ENCODE measurements at places on chromosomes 2 and 18.

DNA sequence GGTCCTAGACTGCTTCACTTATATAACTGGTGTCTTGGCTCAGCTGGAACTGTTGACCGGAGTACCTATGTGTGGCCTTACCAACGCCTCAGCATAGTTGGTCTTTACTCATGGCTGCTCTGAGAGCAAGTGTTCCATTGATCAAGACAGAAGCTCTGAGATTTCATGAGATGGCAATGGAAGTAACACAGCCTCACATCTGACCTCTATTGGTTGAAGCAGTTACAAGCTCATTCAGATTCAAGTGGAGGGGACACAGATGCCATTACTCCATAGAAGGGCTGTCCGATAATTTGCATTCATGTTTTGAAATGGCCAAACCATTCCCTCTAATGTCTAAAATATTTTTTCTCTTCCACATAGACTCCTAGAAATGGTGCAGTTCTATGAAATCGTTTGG, 46.4 kb upstream of the STK39 start:
- DNase-seq: peak; percentile 7

DNA sequence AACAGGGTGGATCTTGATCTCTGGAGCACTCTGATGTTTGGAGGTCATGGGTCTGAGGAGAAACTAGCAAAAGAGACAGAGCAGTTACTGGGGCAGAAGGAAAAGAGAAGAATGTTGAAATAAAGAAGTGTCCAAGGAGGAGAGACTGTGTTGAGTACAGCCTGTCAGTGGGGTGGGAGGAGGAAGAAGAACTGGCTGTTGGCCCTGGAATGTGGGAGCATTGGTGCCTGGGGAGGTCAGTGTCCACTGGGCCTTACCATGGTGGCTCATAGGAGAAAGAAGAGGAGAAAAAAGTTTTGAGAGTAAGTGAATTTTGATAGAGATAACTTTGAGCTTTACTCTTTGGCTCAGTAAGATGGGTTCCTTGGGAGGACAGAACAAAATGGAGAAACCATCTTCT, 499.0 kb downstream of the TXNL1 start:
- no peak for DNase-seq

DNA sequence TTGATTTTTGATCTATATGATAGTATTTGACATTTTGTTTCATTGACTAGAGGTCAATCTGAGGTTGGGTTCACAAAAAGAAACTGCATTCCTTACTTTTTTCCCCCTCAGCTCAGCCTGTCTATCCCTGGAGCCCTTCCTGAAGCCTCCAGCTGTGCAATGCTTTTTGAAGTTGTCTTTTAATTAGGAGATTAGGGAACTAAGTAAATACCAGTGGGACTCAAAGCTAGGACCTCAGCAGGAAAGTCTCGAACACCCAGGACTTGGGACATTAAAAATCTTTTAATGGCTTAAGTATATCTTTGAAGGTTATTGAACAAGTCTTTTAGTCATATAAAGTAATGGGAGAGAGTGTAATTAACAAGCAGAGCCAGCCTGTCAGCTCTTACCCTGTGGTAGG, 220.2 kb downstream of the PDE11A start:
- DNase-seq: no peak

GRCh38 chr2:189658306-189659212, 2.7 kb upstream of the ASNSD1 start:
- DNase-seq: no peak

- peak; percentile 39 for DNase-seq
Measured at GRCh38 chr18:74197705-74198341, 49.5 kb downstream of the TIMM21 start.

- DNase-seq: no peak
Measured at GRCh38 chr2:20222014-20222768, 2.7 kb downstream of the SDC1 start.

DNA sequence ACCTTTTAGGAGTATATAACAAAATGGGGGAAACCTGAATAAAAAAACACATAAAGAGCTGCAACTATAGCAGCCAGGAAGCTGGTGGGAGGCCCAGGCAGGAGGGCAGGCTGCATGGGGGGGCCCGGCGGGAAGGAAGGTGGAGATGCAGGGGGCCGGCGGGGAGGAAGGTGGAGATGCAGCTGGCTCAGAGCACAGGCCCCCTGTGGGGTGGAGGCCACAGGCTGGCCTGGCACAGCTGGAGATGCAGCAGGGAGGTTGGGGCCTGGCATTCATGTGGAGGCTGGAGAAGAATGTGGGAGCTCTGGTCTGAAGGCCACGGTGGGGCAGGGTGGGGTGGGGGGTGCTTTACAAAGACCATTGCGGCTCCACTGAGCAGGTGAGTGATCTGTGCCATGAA, 31.4 kb downstream of the FAM228A start:
- DNase-seq: no peak

DNA sequence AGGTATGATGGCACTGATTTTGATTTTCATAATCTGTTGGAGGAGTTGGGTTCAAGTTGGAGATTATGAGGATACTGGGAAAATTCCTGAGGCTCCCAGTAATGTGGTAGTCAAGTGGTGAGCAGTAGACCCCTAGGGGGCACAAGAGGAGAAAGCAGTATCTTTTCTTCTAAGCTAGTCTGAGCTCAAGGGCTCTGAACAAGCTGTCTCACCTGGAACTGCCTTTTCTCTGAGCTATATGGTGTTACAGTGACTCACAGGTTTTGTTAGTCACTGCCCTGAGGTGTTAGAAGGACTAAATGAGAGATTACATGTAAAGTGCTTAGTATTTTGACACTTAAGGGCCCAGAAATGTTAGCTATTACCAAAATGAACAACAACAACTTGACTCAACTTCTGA, 42.2 kb downstream of the CD302 start:
- DNase-seq: no peak

GRCh38 chr2:138744713-138745112, 35.5 kb downstream of the NXPH2 start:
- DNase-seq: no peak
